ENCODE measurements at places on chromosomes 6 and 20. TPM values are rescaled to one million over a fixed set of nuclear protein-coding genes. Genes with fewer than 3 reads are reported as not detected.
A peak's percentile ranks its signal among the peaks of the same experiment; 100 is the strongest.

The BACH2 gene
- total RNA-seq, result 1.5 TPM

- DNase-seq, result no peak
Measured at GRCh38 chr6:4723383-4723782, 52.8 kb upstream of the CDYL start.

GRCh38 chr6:70277470-70277869 lies 25.4 kb downstream of the COL9A1 start:
- DNase-seq, result no peak

- DNase-seq, result peak; percentile 50
Measured at GRCh38 chr20:2521369-2522305, 12.9 kb upstream of the ZNF343 start.

- no peak for DNase-seq
Measured at GRCh38 chr6:80250391-80250997, 144.0 kb downstream of the BCKDHB start.

DNA sequence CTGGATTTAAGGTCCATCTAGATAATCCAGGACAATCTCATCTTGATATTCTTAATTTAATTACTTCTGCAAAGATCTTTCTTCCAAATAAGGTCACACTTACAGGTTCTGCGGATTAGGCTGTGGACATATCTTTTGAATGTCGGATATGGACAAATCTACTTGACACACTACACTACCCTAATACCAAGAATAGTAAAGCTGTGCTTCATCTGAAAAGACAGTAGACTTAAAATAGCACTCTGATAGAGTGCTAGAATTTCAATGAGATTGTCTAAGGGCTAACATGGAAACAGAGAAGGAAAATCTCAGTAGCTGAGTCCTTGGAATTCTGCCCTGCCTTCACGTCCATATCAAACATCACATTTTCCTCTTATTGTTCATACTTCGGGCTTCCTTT lies 1238.0 kb downstream of the EPHA7 start:
- no peak for DNase-seq

DNA sequence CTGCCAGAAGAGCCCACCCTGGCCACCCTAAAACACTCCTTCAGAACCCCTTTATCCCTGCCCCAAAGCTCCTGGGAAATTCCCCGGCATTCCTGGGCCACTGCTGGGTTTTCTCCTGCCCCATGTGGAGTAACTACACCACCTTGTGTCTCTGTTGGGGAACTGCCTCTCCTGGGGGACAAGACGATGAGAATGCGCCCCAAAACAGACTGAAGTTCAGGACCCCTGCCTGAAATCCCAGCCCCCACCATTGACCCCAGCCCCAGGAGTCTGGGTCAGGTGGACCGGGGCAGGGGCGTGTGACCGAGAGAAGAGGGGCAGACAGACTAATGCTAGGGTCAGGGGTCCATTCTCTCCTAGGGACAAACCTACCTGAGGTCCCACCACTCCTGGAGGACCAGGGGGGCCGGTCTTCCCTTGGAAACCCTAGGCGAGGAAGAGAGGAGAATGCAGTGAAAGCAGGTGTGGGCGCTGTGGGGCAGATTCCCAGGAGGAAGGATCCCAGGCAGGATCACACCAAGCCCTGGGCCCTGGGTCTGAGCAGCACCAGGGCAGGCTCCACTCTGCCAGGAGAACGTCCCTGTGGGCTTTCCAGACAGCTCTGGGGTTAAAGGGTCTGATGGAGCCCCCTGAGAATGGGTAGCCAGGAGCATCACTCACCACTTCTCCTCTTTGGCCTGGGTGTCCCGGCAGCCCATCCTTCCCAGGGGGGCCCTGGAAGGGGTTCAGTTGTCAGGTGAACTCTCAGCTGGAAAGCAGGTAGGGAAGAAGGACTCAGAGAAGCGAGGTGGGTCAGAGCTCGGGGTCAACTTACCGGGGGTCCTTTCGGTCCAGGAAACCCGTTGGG lies 19.4 kb downstream of the COL11A2 start:
- DNase-seq, result no peak

DNA sequence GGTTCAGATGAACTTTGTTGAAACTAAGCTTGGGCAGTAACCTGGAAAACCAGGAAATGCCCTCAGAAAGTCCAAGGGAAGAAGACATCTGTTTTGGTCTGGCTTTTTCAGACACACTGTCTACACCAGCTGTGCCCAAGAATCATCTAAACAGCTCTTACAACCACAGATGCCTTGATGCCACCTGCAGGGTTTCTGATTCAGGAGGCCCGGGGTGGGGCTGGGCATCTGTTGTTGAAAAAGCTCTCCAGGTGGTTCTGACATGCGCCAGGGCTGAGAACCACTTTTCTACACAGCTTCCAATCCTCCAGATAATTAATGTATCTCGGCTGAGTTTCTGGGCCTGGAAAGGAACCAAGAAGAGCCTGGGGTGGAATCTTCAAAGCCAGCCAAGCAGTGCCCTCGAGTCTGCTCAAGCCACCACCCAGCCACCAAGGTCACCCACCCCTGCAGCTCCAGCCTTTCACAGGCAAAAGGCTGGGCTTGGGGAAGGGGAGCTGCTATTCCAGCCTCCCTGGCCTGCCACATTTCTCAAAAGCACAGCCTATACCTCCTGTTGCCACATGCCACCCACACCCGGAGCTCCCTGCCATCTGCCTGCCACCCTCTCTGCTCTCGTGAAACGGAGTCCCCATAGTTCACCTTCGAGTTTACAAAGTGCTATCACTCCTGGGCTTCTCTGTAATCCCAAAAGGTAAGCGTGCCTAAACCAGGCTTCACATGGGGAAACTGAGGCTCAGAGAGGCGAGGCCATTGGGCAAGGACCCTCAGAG lies 9.4 kb downstream of the MDGA1 start:
- no peak for DNase-seq

The ATP9A gene
- total RNA-seq, result 21.2 TPM

GRCh38 chr6:97064578-97064977 lies 140.1 kb downstream of the KLHL32 start:
- DNase-seq, result no peak

- no peak for DNase-seq
Measured at GRCh38 chr6:144193181-144193580, 42.9 kb downstream of the STX11 start.

The LIME1 gene
- total RNA-seq, result 2.7 TPM

- DNase-seq, result no peak
Measured at GRCh38 chr20:50870561-50871161, 60.6 kb downstream of the ADNP start.

The DLK2 gene
- total RNA-seq, result 1.2 TPM

The LKAAEAR1 gene
- total RNA-seq, result not detected

DNA sequence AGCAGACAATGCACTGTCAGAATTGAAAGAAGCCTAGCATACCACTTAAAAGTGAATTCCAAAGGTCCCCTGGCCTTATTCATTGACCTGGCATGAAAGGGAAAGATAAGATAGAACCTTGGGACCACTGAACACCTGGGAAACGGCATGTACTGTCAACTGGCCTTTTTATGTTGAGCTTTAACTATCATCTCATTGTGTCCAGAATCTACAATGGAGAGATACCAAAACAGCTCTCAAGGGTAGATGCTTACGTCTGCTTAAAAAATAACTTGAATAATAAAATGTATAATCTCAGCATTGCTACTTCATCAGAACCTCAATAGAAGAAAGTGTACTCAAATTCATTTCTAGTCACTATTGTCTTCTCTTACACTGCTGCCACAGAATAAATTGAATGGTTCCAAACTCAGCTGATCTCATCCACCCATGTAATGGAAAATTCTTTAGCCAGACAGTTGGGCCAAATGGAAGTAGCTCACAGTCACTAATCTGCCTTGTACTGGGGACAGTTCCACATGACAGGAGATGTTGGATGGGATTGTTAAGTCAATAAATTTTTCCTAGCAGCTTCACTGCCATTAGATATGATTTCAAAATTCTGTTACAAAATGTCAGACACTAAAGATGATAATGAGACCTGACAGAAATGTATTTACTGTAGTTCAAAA lies 93.8 kb downstream of the MLIP start:
- no peak for DNase-seq

- no peak for DNase-seq
Measured at GRCh38 chr6:26322645-26323482, 42.1 kb upstream of the BTN3A2 start.

GRCh38 chr6:108592371-108593337 lies 31.9 kb downstream of the FOXO3 start:
- DNase-seq, result peak; percentile 54

The NOP56 gene
- total RNA-seq, result 54.2 TPM

The SYCP2L gene
- total RNA-seq, result 1.1 TPM

GRCh38 chr20:57589728-57590484 lies 29.0 kb downstream of the PCK1 start:
- DNase-seq, result no peak

GRCh38 chr20:62647521-62648317 lies 5.4 kb downstream of the SLCO4A1 start:
- peak; percentile 61 for DNase-seq

- DNase-seq, result no peak
Measured at GRCh38 chr6:88386167-88386566, 220.0 kb upstream of the CNR1 start.

DNA sequence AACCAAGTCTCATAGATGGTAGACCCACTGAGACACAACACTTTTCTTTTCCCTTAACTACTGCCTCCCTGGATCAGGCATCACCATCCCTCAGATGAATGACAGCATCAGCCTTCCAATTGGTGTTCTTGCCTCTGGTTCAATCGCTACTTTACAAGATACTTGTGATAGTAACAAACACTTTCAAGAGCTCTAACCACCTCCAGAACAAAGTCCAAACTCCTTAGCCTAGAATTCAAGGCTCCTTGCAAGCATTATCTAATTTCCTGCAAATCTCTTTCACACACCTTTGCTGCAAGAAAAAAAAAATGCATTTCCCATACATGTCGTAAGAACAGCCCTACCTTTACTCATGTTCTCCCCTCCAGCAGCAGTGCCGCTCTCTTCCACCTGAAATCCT lies 33.1 kb downstream of the RALGAPA2 start:
- DNase-seq, result no peak

The ZC2HC1B gene
- not detected for total RNA-seq

DNA sequence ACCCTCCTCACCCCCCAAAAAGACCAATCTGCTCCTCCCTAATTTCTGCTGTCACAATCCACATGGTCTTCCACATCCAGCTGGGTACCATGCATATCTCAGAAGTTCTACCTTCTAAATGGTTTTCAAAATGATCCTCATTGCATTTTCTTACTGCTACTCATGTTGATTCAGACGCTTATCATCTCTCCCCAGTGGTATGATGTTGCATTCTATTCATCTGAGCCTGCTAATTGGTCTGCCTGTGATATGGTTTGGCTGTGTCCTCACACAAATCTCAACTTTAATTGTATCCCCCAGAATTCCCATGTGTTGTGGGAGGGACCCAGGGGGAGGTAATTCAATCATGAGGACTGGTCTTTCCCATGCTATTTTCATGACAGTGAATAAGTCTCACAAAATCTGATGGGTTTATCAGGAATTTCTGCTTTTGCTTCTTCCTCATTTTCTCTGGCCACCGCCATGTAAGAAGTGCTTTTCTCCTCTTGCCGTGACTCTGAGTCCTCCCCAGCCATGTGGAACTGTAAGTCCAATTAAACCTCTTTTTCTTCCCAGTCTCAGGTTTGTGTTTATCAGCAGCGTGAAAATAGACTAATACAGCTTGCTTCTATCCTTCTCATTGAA lies 41.4 kb upstream of the CLIC5 start:
- DNase-seq, result no peak

DNA sequence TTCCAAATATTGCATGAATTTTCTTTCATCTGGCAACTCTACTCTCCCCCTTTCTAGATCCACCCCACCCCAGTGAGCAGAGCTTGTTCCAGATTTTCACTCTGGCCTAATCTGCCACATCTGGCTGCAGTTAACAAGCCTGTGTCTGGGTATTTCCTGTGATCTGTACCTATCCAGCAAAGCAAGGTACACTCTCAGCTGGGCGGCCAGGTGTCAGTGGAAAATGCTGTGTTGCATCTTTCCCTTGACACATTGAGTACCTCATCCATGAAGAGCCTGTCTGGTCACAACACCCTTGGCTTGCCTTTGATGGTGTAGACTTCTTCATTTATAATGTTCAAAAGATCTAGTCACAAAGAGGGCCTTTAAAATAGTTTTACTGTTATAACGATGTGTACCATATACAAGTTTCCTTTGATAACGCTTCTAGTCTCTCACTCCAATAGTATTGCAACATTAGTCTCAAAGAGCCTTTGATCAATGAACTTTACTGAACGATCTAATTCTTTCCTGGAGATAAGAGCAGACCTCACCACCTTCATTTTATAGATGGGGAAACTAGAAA lies 6.0 kb upstream of the RNF182 start:
- DNase-seq, result no peak

DNA sequence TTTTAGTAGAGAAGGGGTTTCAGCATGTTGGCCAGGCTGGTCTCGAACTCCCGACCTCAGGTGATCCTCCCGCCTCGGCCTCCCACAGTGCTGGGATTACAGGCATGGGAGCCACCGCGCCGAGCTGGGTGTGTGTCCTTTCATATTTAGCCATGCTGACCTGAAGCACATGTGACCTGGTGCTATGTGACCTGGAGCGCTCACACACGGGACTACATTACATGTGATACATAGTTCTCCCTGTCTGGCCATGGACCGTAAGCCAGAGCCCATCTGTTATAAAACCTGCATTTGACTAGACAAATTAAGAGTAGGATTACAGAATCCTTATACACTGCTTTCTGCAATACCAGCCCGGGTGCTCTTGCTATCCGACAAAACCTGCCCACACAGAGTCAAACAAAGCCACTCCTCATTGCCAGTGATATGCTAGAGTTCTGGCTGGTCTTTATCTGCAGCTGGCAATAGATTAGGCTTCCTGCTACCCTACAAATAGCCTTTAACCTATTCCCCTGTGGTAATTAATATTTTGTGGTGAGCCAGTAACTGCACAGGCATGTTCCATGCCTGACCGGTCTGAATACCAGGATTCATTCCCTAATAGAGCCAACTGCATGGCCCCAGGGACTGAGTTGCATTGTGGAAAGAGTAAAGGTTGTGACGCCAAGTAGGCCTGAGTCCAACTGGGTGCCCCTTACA lies 26.3 kb upstream of the FAM50B start:
- DNase-seq, result no peak

DNA sequence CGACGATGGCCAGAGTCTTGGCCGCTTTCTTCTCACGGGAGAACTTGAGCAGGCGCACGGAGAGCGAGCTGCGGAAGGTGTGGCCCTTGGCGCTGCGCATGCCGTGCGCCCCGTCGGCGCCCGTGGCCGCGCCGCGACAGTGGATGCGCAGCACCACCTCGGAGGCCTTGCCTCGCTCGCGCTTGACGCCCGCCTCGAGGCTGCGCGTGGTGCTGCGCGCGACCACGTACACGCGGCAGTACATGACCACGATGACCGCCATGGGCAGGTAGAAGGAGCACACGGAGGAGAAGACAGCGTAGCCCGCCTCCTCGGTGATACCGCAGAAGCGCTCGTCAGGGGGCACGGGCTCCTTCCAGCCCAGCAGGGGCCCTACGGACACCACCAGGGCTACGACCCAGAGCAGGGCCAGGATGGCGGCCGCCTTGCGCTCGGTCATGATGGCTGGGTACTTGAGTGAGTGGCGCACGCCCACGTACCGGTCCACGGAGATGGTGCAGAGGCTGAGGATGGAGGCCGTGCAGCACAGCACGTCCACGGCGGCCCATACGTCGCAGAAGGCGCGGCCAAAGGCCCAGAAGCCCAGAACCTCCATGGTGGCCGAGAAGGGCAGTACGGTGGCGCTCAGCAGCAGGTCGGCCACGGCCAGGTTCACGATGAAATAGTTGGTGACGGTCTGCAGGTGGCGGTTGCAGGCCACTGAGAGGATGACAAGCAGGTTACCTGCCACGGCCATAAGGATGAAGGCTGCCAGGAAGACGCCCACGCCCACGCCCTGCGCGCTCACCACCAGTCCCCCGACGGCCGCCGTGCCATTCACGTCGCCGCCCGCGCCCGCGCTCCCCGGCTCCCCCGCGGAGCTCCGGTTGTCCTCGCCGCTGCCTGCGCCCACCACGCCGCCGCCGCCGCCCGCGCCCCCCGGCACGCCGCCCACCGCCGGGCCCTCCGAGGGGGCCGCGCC lies 232.8 kb upstream of the RNF24 start:
- DNase-seq, result no peak

The KIF3B gene
- total RNA-seq, result 9.1 TPM

The LTB gene
- 0.40 TPM for total RNA-seq

Data from left ventricle myocardium superior (tissue), 1 donor.